ENCODE measurements at places on chromosomes 4 and X. TPM values are rescaled to one million over a fixed set of nuclear protein-coding genes. Genes with fewer than 3 reads are reported as not detected.

The LNX1 gene
- total RNA-seq, result not detected

GRCh38 chrX:44012484-44013096 is 39.4 kb upstream of the NDP start:
- H3K27me3 ChIP-seq, result peaks cover under 1% of the 10 kb centered on the region
- H3K27ac ChIP-seq, result no peak overlapping the region
- no peak overlapping the region for H3K4me3 ChIP-seq
- peak; percentile 44 for DNase-seq
- peaks cover 10% of the 10 kb centered on the region for H3K4me1 ChIP-seq

DNA sequence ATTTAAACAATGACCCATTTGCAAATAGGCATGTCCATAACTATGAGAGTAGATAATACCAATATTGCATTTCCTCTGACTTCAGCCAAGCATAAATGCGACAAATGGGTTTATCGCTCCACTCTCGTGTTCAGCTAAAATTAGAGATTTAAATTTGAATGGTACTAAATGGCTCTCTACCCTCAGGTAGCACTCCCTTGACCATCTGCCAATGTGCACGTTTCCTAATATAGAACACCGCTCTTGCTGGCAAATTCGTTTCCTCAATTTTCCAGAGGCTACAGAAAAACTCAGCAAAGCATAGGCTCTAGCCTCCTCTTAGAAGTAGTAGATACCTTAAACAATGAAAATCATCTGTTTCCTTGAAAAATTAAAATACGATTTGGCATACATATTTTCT is 251.6 kb downstream of the ADGRA3 start:
- H3K27me3 ChIP-seq, result no peaks in the 10 kb centered on the region
- no peak for DNase-seq
- no peaks in the 10 kb centered on the region for H3K4me1 ChIP-seq
- H3K36me3 ChIP-seq, result no peaks in the 10 kb centered on the region
- H3K27ac ChIP-seq, result no peak overlapping the region
- no peak overlapping the region for H3K4me3 ChIP-seq

DNA sequence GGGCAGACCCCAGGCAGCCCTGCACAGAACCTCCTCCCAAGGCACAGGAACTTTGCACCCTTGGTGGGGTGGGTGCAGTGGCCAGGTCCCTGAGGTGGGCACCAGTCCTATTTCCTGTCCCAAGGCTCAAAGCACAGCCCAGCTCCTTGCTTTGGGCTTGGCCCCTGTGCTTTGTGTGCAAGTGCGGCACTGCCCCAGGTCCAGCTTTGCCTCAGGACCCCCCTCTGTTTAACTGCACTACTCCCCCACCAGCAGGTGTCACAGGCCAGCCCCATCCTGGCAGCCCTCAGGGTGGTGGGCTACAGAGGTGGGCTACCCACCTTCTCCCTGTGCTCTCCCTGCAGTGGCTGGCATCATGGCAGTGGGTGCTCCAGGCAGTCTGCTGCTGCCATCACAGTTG is 2469.0 kb downstream of the PCDH7 start:
- H3K4me3 ChIP-seq, result no peak overlapping the region

GRCh38 chr4:61533140-61533539 is 333.0 kb downstream of the ADGRL3 start:
- no peak for DNase-seq
- no peaks in the 10 kb centered on the region for H3K27me3 ChIP-seq
- H3K27ac ChIP-seq, result no peak overlapping the region

DNA sequence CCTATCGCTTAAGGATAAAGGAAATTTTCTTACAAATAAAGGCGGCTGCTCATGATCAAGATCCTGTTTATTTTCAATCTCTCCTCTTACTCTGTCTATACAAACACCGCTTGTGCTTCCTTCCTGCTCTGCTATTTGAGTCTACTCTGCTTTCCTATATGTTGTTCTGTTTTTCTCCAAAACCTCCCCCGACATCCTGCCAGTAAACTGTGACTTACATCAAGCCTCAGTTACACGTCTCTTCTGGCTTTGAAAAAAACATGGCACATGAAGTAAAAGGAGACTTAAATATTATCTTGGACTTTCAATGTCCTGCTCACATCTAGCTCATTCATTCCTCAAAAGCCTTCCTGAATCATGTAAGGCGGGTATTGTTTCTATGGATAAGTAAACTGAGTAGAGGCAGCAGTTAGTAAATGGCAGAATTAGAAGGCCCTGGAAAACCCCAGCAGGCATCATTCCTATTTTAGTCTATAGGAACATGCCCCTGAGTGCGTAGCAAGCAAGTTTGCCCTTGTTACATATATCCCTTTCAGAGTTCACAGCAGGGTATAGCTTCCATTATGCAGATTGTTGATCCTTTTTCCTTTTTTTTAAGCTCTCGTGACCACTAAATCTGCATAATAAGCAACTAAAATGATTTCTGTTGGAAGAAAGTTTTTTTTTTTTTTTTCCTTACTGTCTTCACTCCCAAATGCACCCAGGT is 280.1 kb downstream of the RAPGEF2 start:
- H3K27ac ChIP-seq, result no peak overlapping the region
- H3K4me1 ChIP-seq, result no peaks in the 10 kb centered on the region
- no peak overlapping the region for H3K4me3 ChIP-seq
- H3K36me3 ChIP-seq, result no peaks in the 10 kb centered on the region

DNA sequence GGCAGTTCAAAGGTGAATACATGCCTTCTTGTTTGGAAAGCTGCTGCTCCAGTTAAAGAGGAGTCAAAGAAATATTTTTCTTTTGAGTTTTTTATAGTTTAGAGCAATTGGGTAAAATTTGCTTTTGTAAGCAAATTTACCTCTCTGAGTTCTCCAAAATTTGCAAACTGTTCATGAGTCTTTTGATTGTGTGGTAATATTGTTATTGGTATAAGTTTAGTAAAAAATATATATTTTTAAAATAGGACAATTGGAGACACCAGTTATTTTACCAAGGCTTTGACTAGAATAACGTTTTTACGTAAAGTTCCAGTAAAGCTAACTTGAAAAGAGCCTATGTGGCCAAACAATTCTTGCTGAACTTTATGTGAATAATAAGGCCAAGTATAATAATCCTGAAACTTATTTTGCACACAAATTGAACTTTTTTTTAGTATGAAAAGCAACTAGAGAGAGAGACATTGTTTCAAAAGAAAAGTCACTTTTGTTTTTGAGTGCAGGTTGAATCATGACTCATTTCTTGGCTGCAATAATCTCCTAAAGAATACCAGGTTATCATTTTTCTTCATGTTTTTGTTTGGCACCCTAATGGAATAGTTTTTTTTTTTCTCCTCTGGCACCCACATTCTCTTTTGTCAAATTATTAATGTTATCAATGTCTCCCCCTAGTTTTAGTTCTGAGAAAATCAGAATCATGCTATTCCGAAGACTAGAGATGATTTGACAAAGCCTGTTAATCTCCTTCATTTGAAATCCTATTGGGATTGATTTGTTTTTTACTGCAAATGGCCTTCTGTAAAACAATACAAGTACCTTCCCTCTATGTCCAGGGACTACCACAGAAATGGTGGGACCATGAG is 57.1 kb downstream of the UGT2B10 start:
- H3K4me3 ChIP-seq, result no peak overlapping the region
- H3K4me1 ChIP-seq, result no peaks in the 10 kb centered on the region
- H3K27ac ChIP-seq, result no peak overlapping the region

The SLC25A5 gene
- total RNA-seq, result 572 TPM

- no peak for DNase-seq
- no peak overlapping the region for H3K27ac ChIP-seq
- no peak overlapping the region for H3K4me3 ChIP-seq
- H3K27me3 ChIP-seq, result no peaks in the 10 kb centered on the region
- peaks cover 7% of the 10 kb centered on the region for H3K4me1 ChIP-seq
- H3K36me3 ChIP-seq, result no peaks in the 10 kb centered on the region
Observed at GRCh38 chrX:18441780-18442367, 16.5 kb downstream of the CDKL5 start.

- no peaks in the 10 kb centered on the region for H3K36me3 ChIP-seq
- no peak overlapping the region for H3K27ac ChIP-seq
- H3K27me3 ChIP-seq, result no peaks in the 10 kb centered on the region
- H3K4me1 ChIP-seq, result peaks cover 25% of the 10 kb centered on the region
- H3K4me3 ChIP-seq, result no peak overlapping the region
Observed at GRCh38 chrX:109954333-109954732, 48.6 kb upstream of the TMEM164 start.

DNA sequence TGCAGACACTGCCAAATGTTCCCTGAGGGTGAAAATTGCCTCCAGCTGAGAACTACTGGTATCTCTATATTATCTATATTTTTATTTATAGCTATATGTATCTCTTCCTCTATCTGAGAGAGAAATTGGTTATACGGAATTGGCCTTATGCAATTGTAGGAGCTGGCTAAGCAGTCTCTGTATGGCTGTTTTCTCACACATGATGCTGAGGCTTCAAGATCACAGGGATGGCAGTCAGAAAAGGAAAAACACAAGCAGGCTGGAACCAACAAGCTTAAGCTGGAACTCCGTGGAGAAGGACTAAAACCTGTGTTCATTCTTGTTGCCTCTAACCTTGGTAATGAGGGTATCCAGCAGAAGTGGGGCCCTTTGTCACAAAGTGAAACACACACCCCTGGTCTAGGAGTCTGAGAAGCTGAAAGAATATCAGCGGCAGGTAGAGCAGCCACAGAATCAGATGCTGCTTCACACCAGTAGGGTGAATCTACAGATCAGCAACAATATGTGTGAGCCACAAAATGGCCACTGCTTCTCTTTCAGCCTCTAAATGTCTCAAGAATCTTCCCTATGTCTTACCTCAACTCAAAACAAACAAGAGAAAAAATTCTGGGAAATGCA is 166.5 kb upstream of the PPP1R2C start:
- H3K27ac ChIP-seq, result peak overlapping the region; percentile 95
- peak; percentile 42 for DNase-seq
- H3K4me1 ChIP-seq, result peaks cover 92% of the 10 kb centered on the region
- H3K36me3 ChIP-seq, result peaks cover 44% of the 10 kb centered on the region

The BST1 gene
- 0.60 TPM for total RNA-seq

The POU4F2 gene
- not detected for total RNA-seq

The TMSB15A gene
- not detected for total RNA-seq

Data from activated CD8-positive, alpha-beta T cell treated with anti-CD3 and anti-CD28 coated beads, Interleukin-2, amount 10 ng/mL, durations not matched to agents 7 days and 5 days (primary cell).